Smooth muscle cell of the brain vasculature (primary cell): ENCODE measurements at places on chromosomes 5 and 9.

GRCh38 chr5:153964191-153964879 lies 74.4 kb downstream of the FAM114A2 start:
- DNase-seq, result no peak

DNA sequence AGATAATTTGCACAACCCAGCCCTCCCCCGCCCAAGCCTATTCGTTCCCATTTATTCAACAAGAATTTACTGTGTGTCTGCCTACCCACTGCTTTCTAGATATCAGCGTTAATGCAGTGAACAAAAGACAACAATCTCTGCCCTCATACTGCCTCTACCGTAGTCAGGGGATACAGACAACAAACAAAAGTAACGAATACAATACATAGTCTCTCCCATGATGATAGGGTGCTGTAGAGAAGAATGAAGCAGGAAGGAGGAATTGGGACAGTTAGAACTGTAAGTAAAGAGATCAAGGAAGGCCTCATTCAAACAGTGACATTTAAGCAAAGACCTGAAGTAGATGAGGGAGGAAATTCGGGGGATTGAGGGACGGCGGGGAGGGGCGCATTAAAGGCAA lies 1.7 kb downstream of the GFM2 start:
- DNase-seq, result no peak

DNA sequence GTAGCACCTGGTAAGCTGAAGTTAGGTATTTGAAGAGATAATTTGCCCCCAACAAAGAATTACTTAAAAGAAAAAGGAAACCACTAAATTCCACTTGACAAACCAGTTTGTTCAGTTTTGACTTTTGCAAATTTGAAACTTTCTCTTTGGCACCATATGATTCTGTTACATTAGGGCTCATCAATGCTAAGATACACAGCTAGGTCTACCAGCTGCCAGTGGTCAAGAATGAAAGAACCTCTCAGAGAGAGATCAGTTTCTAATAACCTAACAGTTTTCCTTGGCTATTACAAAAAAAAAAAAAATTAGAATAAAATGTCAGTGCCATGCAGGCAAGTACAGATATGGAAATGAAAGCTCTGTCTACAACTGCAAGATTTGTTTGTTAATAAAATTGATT lies 92.3 kb downstream of the CAAP1 start:
- no peak for DNase-seq

- DNase-seq, result no peak
Measured at GRCh38 chr5:132802044-132802684, 10.9 kb upstream of the SOWAHA start.

DNA sequence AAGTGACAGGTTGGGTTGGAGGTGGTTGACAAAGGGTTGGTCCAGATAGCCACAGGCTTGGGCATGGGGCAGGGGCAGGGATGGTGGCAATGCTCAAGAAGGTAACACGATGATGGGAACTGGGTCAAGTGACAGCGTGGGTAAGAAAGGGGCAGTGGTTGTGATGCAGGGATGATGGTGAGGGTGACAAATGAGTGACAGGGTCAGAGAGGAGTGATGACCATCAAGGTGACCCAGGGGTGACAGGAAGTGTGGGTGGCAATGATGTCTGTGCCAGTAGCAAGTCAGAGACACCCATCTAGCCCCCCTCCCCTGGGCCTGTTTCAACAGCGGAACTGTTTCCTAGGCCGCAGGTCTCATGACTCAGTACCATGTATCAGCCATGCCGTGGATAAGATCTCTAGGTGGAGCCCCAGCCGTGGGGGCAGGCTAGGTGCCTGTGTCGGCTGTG lies 20.5 kb downstream of the AQP3 start:
- no peak for DNase-seq

- no peak for DNase-seq
Measured at GRCh38 chr5:124182133-124182532, 564.3 kb downstream of the ZNF608 start.

DNA sequence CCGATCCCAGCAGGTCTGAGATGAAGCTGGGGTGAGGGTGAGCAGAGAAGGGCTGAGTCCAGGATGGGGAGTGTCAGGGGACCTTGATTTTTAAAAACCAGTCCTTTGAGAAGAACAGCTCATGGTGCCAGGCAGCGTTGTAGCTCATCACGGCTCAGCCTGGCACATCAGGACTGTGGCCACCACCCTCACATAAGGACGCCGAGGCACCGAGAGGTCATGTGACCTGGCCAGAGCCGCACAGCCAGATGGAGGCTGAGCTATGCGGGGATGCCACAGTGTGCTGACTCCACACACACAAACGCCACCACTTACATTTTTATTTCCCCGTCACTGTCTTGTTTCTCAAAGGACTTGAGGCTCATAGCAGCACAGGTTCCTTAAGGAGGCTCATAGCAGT lies 32.9 kb upstream of the CEP72 start:
- DNase-seq, result no peak

DNA sequence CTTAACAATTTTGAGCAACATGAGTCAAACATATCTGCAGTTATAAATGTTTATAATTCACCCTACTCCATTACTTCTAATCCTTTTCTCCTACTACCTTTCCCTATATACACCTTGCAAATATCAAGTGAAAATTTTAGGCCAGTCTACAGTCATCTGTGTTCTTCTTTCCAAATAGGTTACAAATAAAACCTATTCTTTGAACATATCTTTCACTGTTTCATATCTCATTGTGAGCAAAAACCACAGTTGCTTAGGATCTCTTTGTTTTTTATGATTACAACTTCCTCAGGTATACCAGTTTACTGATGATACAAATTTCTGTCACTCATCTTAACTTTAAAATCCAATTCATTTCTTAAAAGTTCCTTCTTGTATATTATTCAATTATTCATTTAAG lies 34.4 kb downstream of the RFX3 start:
- DNase-seq, result no peak

DNA sequence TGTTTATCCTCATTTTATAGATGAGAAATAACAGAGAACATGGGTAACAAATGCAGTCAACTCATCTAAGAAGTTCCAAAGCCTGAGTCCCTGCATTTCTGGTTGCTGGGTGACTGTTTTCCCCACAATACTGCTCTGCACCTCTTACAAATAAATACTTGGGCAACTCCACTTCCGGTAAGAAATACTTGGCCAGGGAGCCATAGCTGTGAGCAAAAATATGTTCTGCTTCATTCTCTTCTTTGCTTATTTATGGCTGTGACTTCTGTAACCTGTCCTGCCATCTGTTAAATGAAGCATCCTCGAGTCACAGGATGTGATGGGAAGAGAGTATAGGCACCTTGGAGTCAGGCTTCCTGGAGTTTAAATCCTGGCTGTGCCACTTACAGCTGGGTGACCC lies 49.9 kb downstream of the GDNF start:
- no peak for DNase-seq

DNA sequence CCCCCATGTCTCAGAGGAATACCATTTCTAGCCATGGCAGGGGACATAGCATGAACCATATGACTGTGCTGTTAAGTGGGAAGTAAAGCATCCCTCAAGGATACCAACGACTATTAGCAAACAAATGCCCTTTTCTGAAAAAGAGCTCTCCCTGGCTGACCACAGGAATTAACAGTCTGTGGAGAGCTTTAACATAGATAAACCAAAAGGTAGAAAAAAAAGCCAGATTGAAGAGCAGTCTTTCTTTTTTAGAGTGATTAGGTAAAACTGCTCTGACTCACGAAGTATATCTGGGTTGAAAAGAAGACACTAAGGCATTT lies 532.7 kb upstream of the DMAC1 start:
- no peak for DNase-seq

GRCh38 chr9:129143031-129143927 lies 32.1 kb downstream of the PTPA start:
- peak; percentile 79 for DNase-seq

- no peak for DNase-seq
Measured at GRCh38 chr9:16333691-16334090, 536.8 kb downstream of the BNC2 start.

GRCh38 chr9:134624137-134624591 lies 17.4 kb upstream of the COL5A1 start:
- no peak for DNase-seq

GRCh38 chr9:104866191-104866590 lies 61.8 kb downstream of the ABCA1 start:
- no peak for DNase-seq

DNA sequence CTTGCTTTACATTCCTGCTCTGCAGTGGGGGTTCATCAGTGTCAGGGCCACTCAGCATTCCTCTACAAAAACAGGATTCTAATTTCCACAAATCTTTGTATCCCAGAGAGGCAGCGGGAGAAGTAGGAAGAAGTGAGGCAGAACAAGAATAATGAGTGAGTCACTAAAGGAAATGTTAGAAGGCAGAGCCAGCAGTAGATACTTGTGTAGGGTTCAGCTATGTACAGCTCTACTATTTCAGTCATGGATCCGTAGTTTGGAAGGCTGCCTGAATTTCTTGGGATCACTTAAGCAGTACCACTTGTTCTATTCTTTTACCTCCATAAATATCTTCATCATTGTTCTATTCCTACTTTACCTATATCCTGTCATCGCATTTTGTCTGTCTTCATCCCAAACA lies 246.3 kb upstream of the TLE4 start:
- no peak for DNase-seq

GRCh38 chr5:86917117-86917579 lies 299.4 kb downstream of the COX7C start:
- no peak for DNase-seq

GRCh38 chr5:93598091-93599000 lies 15.3 kb downstream of the NR2F1 start:
- DNase-seq, result no peak

GRCh38 chr5:66553916-66554575 lies 42.1 kb upstream of the MAST4 start:
- no peak for DNase-seq

DNA sequence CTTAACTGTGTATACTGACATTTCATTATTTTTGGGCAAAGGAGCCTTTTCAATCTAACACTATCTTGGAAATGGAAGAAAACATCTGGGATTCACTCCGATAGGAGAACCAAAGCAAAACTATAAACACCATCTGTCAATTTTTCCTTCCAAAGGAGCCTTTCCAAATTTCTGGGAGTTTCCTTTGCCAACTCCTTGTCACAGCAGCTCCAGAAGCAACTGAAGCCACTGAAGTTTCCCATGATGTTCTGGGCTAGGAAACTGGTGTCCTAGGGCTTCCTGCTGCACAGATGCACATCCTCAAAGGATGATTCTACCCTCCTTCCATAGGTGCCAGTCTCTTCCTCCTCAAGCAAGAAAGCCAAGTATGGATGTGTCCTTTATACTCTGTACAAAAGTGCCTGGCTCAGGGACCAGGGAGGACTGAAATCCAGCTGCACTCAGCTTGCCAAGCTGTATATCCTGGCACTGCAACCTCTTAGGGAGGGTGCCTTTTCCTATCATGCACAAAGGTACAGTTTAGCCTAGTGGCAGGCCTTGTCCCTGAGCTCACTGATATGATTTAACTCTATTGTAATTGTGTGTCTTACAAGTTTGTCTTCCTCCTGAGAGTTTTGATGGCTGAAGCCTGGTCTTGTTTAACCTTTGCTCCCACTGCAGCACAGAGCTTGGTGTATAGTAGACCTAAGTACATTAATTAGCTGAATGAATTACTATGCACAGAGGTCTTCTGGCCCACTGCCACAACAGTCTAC lies 8.4 kb upstream of the UBAP1 start:
- no peak for DNase-seq

DNA sequence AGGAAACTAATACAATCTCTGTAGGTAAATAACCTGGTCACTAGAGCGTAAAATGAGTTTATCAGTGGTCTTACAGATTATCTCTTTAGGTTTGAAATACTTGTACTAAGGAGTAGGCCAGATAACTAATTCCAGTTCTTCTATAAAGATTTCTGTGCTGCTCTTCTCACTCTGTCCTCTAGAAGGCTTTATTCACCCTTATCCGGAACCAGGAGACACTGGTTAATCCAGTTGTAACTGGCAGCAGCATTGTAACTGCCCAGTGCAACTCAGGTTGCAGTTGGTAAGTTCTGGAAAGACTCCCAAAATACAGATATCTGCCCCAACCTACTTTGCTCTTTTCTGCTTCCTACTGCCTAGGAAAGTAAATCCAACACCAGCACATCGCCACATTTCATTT lies 19.8 kb downstream of the C5orf22 start:
- DNase-seq, result no peak

- no peak for DNase-seq
Measured at GRCh38 chr5:105807290-105807689, 1863.4 kb downstream of the EFNA5 start.

GRCh38 chr9:126376311-126377175 lies 49.9 kb downstream of the MVB12B start:
- no peak for DNase-seq

DNA sequence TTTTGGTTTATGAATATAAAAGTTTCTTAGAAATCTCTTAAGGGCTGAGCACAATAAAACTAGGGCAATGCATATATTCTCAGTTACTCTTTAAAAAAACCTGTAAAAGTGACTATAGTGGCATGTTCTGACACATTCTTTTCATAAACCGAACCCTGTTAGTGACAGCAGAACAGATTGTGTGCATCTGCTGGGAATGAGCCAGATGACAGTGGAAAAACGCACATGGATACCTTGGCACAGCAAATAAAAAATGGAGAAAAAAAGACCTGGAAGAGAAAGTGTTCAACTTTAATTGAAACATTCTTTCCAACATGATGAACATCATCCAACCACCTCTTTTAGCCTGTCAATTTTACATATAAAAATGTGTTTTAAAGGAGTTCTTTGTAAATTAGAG lies 12.7 kb downstream of the MEF2C start:
- DNase-seq, result no peak

DNA sequence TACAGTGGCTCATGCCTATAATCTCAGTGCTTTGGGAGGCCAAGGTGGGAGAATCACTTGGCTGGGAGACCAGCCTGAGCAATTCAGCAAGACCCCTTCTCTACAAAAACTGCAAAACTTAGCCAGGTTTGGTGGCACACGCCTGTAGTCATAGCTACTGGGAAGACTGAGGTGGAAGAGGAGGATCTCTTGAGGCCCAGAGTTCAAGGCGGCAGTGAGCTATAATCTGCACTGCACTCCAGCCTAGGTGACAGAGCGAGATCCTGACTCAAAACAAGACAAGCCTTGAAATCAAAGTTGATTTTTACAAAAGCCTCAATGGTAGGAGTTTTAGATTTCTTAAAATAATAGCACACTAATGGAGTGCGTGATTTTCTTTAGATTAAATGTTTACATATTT lies 14.6 kb downstream of the UBE2D2 start:
- no peak for DNase-seq

- DNase-seq, result no peak
Measured at GRCh38 chr9:80797101-80797829, 892.1 kb downstream of the TLE1 start.

DNA sequence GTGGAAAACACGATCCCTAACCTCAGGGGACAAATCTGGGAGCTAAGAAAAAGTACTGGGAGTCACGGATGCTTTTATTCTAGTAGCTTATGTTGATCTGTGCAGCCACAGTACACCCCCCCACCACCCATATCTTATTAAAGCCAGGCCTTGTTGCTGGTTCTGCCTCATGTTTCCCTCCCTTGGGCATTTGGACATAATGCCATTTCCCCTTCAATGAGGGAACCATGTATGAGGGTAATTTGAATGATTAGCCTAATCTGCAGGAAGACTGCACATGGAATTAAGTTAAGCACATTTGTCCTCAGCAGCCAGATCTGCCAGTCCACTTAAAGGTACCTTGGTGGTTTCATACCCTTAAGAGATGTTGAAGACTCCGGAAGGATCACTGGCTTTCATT lies 102.0 kb downstream of the ARHGAP26 start:
- DNase-seq, result no peak

GRCh38 chr5:58185801-58186200 lies 274.1 kb downstream of the PLK2 start:
- no peak for DNase-seq
